Stimulated activated CD4-positive, alpha-beta T cell treated with anti-CD3 and anti-CD28 coated beads, Interleukin-4, amount 100 ng/mL, for 1 hour (primary cell): ENCODE measurements at places on chromosomes 1 and 21.

DNA sequence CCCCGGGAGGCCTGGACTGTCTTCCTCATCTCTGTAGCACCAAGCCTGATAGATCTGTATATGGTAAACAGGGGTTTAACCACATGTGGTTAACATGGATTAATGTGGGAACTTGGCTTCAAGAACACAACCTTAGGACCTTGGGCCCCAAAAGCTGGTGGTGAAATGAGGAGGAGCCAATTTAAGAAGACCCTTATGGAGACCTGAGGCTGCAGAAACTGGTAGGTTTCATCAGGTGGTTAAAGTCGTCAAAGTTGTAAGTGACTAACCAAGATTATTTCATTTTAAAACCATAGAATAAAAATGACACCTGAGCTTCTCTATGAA, 14.0 kb downstream of the THEMIS2 start:
- DNase-seq = no peak

GRCh38 chr1:25692560-25692959, 76.0 kb downstream of the MAN1C1 start:
- peak; percentile 37 for DNase-seq

DNA sequence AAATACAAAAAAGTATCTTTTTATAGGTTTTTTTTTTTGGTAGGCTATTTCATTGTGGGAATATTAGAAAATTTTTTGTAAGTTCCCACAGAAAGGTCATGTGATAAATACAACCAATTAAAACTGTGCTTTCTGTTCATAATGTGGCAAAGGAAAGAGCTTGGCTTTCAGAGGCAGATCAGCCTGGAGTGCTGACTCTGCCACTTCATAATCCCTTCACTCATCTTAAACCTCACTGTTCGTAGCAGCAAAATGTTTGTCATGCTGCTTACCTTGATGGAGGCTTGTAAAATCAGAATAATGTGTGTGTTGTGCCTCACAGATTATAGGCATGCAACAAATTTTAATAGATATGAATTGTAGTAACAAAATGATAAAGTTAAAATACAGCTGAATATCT, 176.8 kb downstream of the ZP4 start:
- DNase-seq = no peak

DNA sequence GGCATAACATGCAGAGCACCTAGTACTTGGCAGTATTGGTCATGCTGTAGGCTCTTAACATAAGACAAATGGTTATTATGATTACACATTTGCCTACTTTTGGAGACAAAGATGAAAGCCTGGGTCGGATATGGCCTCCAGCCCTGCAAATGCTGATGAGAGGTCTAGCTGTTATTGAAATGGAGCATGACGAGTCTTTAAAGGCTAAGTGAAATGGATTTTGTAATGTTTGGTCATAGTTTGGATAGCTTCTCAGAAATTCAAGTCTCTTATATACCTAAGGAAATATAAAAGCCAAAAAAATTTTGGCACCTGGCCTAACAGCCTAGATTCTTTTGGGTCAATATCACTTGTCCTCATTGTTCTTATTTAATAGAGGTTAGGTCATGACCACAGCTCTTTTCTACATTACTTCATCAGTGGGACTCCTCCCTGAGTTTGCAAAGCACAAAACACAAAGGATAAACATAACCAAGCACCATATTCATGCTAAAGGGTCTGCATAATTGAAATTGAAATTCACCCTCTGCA, 69.2 kb upstream of the WLS start:
- no peak for DNase-seq

- no peak for DNase-seq
Observed at GRCh38 chr1:183027031-183027430, 3.8 kb downstream of the LAMC1 start.

DNA sequence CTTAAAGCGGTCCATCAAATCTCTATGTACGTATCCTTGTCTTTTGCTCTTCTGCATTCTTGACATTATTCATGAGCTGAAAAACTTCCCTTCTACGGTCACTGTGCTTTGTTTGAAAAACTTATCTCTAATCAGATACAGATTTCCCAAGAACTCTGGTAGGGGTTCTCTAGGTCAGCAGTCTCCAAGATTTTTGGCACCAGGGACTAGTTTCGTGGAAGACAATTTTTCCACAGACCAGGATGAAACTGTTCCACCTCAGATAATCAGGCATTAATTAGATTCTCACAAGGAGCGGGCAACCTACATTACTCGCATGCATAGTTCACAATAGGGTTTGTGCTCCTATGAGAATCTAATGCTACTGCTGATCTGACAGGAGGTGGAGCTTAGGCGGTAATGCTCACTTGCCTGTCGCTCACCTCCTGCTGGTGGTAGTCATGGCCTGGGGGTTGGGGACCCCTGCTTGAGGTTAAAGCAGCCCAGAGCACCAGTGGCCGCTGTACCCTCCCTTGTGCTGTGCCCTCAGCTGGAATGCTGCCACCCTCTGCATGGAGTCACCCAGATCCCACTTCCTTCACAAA, 30.8 kb downstream of the AK2 start:
- no peak for DNase-seq

DNA sequence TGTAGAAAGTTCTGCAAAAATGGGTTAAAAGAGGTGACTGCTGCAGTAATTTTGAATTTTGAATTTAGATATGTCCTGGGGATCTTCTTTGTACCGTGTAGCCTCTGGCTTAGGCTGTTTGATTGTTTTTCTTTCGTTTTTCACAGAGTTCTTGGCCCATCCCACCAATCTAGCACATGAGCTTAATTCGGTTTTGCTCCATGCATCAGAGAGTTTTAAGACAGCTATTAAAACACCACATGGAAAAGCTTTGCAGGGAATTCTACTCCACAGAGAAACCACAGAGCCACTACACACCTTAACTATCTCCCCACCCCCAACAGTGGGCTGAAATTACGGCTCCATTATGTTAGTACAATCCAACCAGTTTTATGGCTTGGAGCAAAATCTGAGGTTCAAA, 25.5 kb downstream of the SPAG17 start:
- DNase-seq = no peak

DNA sequence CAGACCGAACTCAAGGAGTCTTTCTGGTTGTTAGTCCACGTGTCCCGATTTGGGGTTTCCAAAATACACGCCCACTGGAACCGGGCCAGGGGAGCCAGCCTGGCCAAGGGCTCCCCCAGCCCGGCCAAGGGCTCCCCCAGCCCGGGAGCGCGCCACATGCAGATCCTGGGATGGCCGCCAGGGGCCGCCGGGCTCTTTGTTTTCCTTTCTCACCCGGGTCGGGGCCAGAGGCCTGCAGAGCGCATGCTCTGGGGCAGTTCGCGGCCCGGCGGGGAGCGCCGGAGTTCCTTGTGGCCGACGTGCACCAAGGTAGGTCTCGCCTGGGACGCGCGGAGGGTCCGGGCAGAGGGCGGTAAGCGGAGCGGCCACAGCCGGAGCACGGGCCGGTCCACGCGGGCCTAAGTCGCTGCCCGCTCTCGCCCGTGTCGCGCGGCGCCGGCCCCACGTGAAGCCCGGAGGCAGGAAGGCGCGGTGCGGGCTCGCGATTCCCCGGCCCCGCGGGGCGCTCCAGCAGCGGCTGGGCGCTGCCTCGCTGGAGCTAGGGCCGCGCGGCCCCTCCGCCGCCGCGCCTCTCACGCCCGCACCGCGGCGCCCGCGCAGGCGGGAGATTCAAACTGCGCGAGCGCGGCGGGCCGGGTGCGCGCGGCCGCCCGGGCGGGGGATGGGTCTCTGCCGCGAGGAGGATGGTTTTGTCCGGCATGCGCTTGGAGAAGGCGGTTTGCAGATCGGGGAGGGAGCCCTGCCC, 12.3 kb downstream of the RCC1 start:
- peak; percentile 91 for DNase-seq

DNA sequence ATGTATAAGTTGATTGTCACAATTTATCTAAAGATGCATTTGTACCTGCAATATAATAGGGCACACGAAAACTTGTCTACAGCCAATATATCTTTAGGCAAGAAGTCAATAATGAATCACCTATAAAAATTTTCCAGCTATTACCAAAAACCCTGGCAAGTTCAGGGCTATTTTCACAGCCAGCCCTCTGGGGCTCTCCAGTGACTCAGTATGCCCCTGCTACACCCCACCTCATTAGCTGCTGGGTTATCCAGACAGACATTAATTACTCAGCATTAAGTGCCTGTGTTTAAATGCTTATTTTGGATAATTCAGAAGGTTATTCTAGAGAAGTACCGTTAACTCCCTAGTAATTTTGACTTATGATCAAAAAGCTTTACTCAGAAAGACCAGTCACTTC, 220.2 kb downstream of the TBX15 start:
- no peak for DNase-seq

DNA sequence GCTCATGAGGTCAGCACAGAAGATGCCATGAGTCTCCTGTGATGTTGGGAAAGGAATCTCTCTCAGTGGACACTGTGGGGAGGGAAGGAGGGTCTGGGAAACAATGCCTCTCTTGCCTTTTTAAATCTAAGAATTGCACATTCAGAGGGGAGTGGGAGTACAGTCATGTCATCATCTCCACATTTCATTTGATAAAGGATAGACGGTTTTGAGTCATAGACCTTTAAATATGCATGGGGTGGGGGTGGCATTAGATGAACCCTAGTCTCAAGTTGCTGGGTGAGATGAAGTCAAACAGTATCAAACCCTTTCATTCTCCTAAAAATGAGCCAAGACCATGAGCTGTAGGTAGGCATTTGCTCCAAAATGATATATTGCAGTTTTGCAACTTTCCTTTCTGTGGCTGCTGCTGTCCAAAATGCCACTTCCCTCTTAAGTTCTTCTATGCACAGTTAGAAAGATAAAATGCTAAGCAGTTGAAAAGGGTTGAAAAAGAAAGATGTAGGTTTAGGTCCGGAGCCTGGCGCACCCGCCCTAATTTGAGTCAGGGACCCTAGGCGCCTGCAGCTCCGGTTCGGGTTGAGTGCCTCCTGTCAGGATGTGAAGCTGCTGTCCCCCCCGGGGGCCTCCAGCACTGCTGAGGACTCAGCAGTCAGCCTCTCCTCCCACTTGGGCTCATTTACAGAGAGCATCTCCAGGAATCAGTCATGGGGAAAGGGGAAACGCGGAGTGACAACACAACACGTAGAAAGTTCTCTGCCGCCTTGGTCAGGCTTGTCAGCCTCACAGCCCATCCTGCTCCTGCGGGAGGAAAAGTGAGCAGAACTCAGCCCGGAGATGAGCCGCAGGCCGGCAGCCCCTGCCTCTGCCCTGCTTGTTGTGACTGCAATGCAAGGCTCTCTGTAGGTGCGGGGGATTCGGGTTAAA, 479.3 kb upstream of the RUNX1 start:
- DNase-seq = peak; percentile 35

- DNase-seq = peak; percentile 12
Observed at GRCh38 chr1:3651026-3651929, 1.0 kb upstream of the TP73 start.

GRCh38 chr1:234729561-234730474, 119.8 kb upstream of the IRF2BP2 start:
- DNase-seq = no peak

DNA sequence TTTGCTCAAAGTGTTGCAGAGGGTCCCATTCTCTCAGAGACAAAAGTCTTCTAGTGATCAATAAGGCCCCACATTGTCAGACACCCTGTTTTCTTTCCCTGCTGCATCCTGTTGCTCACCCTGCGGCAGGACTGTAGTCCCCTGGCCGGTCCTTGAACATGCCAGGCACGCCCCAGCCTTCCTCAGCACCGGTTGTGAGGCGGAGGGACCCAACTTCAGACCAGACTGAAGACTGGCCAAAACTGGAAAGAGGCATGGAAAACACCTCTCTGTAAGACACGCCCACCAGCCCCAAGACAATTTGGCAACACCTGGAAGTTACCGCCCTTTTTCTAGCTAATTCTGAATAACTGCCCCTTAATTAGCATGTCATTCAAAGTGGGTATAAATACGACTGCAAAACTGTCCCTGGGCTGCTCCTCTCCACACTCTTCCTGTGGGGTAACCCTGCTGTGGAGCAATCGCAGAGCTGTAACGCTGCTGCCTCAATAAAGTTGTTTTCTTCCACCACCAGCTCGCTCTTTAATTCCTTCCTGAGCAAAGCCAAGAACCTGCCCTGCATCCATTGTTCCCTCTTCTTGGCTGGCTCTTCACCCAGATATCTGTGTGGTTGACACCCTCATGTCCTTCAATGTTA, 23.8 kb downstream of the PLA2G2A start:
- DNase-seq = no peak

- DNase-seq = no peak
Observed at GRCh38 chr1:46277658-46278373, 25.6 kb downstream of the LRRC41 start.

GRCh38 chr1:34328281-34328799, 151.6 kb downstream of the C1orf94 start:
- DNase-seq = no peak

GRCh38 chr1:13469343-13469742, 44.5 kb downstream of the LRRC38 start:
- DNase-seq = no peak

- DNase-seq = no peak
Observed at GRCh38 chr1:47399138-47399845, 16.8 kb upstream of the FOXE3 start.

GRCh38 chr21:32712043-32712442, 15.8 kb downstream of the SYNJ1 start:
- DNase-seq = no peak

- no peak for DNase-seq
Observed at GRCh38 chr1:188769181-188769580, 1708.5 kb downstream of the BRINP3 start.

- no peak for DNase-seq
Observed at GRCh38 chr1:231665101-231665500, 38.5 kb downstream of the DISC1 start.

GRCh38 chr21:43985690-43986251, 26.3 kb upstream of the TRAPPC10 start:
- DNase-seq = no peak
